ENCODE measurements at places on chromosomes 3 and 15. TPM values are rescaled to one million over a fixed set of nuclear protein-coding genes. Genes with fewer than 3 reads are reported as not detected.

Gene CCR3
- total RNA-seq: not detected

Gene PATL2
- total RNA-seq: 0.49 TPM

Gene TGM4
- not detected for total RNA-seq

Gene ATP13A5
- 0.22 TPM for total RNA-seq

Gene TM4SF1
- 86.8 TPM for total RNA-seq

Gene GPR149
- 3.8 TPM for total RNA-seq
